ENCODE measurements at places on chromosomes 7 and 10.
A peak's percentile ranks its signal among the peaks of the same experiment; 100 is the strongest.

GRCh38 chr7:71843676-71844075, 568.5 kb downstream of the CALN1 start:
- no peak for DNase-seq
- no peak overlapping the region for H3K27ac ChIP-seq
- H3K4me3 ChIP-seq = no peak overlapping the region
- no peaks in the 10 kb centered on the region for H3K27me3 ChIP-seq
- no peaks in the 10 kb centered on the region for H3K4me1 ChIP-seq

DNA sequence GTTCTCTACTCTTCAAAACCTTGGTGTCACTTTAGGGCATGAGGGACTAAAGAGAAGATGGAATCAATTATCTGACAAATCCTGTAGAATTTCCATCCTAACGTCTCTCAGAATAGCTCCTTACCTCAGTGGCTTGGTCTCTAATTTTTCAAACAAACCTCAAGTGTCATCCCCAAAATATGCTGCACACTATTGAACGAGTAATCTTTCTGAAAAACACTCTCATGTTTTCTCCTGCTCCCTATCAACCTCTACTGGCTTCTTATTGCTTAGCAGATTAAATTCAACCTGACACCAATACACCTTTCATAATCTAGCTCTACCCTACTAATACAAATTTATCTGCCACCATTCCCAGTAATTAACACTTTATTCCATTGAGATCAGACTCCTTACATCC, 8.5 kb downstream of the CNOT4 start:
- H3K27me3 ChIP-seq = no peaks in the 10 kb centered on the region
- H3K27ac ChIP-seq = no peak overlapping the region
- peak; percentile 15 for DNase-seq
- H3K4me1 ChIP-seq = no peaks in the 10 kb centered on the region
- no peak overlapping the region for H3K4me3 ChIP-seq

- H3K4me1 ChIP-seq = peaks cover 10% of the 10 kb centered on the region
- DNase-seq = peak; percentile 69
- H3K4me3 ChIP-seq = no peak overlapping the region
- H3K27ac ChIP-seq = no peak overlapping the region
- peaks cover 10% of the 10 kb centered on the region for H3K27me3 ChIP-seq
Observed at GRCh38 chr7:44196450-44196872, 4.3 kb upstream of the YKT6 start.

- H3K27me3 ChIP-seq = no peaks in the 10 kb centered on the region
- H3K4me3 ChIP-seq = peak overlapping the region; percentile 94
- H3K36me3 ChIP-seq = peaks cover 15% of the 10 kb centered on the region
- peaks cover 8% of the 10 kb centered on the region for H3K4me1 ChIP-seq
- DNase-seq = peak; percentile 71
Observed at GRCh38 chr10:113680190-113681111, 739 bp downstream of the CASP7 start.

DNA sequence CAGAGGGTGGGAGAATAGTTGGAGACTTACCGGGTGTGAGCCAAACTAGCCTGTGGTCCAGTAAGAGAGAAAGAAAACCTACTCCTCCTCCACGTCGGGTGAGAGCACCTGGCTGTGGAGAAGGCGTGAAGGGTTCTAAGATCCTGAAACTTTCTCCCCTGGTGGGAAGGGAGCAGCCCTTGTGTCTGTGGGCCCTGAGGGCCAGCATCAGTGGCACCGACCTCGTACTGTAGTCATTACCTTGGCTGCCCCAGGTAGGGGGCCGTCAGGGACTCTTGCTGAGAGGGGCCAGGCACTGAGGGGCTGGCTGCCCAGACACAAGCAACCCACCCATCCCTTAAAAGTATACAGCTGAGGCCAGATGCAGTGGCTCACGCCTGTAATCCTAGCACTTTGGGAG, 69.5 kb upstream of the LOXL4 start:
- no peaks in the 10 kb centered on the region for H3K36me3 ChIP-seq
- H3K27me3 ChIP-seq = no peaks in the 10 kb centered on the region
- H3K4me1 ChIP-seq = no peaks in the 10 kb centered on the region
- no peak overlapping the region for H3K27ac ChIP-seq

- no peak overlapping the region for H3K27ac ChIP-seq
- peaks cover 10% of the 10 kb centered on the region for H3K4me1 ChIP-seq
- H3K4me3 ChIP-seq = no peak overlapping the region
- peaks cover 3% of the 10 kb centered on the region for H3K36me3 ChIP-seq
- H3K27me3 ChIP-seq = peaks cover 20% of the 10 kb centered on the region
Observed at GRCh38 chr7:30976381-30976780, 12.6 kb downstream of the GHRHR start.

DNA sequence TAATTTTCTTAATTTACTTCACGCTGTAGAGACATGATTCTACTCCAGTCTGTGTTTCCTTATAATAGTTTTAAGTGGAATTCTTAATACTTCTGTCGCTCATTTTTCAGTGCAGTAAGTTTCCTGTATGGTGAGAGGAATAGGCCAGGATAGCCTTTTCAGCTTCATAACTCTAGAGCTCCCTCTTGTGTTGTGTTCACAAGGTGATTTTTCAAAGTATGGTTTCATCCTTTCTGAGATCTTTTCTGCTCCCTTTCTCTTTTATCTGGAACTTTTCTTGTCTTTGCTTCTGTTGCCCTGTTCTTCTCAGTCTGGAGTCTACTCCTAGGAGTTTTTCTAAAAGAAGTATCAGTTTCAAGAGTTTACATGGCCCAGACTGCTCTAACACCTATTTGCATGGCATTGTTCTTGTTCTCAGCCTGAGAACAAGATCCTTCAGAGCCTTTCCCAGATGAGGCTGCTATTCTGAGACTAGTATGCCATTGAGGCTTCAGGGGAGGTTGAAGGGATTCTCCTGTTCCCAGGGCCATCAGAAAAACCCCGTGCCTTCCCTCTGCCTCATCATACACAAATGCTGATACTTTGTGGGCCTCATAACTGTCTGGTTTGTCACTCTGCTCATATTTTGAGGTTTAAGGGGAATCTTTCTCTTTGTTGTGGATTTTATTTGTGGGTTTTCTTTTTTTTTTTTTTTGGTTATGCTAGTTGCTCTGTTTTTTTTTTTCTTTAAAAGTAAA, 21.8 kb downstream of the NET1 start:
- H3K36me3 ChIP-seq = no peaks in the 10 kb centered on the region
- peak; percentile 76 for DNase-seq
- no peaks in the 10 kb centered on the region for H3K27me3 ChIP-seq
- peak overlapping the region; percentile 46 for H3K27ac ChIP-seq
- H3K4me1 ChIP-seq = no peaks in the 10 kb centered on the region

DNA sequence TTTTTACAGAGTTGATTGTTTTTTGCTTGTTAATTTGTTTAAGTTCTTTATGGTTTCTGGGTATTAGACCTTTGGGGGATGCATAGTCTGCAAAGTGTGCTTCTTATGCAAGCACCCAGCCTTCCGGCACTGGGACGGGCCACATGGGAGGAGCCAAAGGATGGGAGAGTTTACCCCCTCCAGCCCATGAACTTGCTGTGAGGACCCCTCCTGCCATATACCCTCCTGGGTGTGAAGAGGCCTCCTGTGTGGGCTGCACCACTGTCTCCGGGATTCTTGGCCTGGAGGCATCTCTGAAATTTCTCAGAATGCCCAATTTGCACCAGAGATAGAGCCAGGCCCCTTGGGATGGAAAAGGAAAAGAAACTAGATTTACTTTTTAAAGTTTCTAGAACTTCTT, 150.7 kb downstream of the MGMT start:
- H3K4me3 ChIP-seq = no peak overlapping the region
- peaks cover 5% of the 10 kb centered on the region for H3K4me1 ChIP-seq
- H3K36me3 ChIP-seq = no peaks in the 10 kb centered on the region
- no peak for DNase-seq
- no peak overlapping the region for H3K27ac ChIP-seq

DNA sequence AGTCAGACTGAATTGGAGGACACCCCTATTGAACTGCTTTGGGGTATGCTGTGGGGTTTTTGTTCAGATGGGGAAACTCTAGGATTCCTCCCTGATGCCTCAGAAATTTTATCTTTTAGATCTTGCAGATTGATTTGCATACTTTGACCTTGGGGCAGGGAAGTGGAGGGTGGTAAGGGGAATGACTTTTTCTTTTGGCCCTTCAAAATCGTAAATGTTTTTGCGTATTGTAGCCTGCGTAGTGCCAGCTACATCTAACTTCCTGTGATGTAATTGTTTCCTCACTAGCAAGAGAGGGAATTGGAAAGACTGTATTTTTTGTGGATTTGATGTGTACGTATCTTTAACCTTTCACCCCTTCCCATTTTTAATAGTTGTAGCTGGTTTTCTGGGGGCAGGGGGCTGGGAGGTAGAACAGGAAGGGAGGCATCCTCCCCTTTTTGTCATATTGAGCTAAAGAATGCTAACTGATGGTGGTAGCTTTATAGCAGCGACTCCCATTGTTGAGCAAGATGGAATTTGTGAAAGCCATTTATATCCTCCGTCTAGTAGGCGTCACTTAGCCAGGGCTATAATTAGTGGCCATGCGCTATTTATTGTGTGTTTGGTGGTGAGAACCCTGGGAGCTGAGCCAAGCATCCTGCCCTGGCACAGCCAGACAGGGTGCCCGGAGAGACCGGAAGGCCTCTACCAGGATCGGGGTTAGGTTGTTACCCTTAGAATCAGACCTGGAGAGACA, 11.3 kb downstream of the DUSP5 start:
- DNase-seq = no peak
- H3K36me3 ChIP-seq = peaks cover 66% of the 10 kb centered on the region
- no peak overlapping the region for H3K4me3 ChIP-seq
- H3K27me3 ChIP-seq = no peaks in the 10 kb centered on the region
- no peak overlapping the region for H3K27ac ChIP-seq

DNA sequence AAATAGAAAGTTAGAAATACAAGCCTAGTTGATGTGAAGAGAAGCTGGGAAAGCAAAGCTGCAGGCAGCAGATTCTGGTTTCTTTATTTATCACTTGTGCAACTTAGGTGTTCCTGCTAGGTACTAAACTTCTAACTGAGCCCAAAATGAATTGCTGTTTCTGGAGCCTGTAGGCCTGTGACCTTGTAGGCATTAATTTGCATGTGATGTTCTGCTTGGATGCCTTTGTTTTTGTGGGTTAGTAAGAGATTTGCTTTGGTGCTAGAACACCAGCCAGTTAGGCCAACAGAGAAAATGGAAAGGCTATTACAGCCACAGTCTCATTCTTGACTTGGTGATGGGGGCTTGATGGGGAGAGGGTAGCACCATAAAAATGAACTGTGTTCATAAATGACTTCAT, 370.7 kb downstream of the PPP1R3A start:
- H3K27me3 ChIP-seq = no peaks in the 10 kb centered on the region
- no peak overlapping the region for H3K27ac ChIP-seq
- no peaks in the 10 kb centered on the region for H3K36me3 ChIP-seq
- no peak for DNase-seq
- no peaks in the 10 kb centered on the region for H3K4me1 ChIP-seq
- H3K4me3 ChIP-seq = no peak overlapping the region
